ENCODE measurements at places on chromosomes 16 and 17.

GRCh38 chr17:15124746-15125145 lies 140.4 kb downstream of the PMP22 start:
- DNase-seq, result peak; percentile 56

DNA sequence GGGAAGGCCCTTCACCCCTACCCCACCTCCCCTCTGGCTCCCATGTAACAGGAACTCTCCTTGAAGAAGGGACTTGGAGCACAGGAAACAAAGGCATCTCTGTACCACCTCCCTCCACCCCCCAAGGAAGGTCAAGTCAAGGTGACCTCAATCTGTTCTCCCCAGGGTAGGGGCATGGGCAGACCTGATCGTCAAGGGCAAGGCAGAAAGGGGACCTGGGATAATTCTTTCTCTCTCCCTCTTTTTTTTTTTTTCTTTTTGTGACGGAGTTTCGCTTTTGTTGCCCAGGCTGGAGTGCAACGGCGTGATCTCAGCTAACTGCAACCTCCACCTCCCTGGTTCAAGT lies 4.3 kb upstream of the STAT5A start:
- DNase-seq, result no peak

DNA sequence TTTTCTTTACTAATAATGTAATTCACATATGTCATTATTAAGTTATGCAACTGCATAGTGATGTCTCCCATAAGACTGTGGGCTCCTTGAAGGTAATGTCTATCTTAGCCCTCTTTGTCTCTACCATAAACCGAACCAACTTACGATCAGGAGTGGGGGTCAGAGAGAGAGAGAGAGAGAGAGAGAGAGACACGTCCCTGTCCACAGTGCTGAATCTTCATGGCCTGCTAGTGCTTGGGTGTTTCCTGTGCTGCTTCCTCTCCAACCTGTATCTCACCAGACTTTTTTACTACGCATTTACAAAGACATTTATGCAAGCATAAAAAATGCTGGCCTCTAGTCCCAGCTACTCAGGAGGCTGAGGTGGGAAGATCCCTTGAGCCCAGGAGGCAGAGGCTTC lies 52.2 kb upstream of the HAPSTR1 start:
- peak; percentile 24 for DNase-seq

- no peak for DNase-seq
Measured at GRCh38 chr17:50177476-50177875, 11.7 kb downstream of the SGCA start.

- DNase-seq, result peak; percentile 84
Measured at GRCh38 chr17:55576237-55576995, 65.2 kb upstream of the SMIM36 start.

All from fibroblast of skin of right quadriceps (primary cell).